CD4-positive, alpha-beta memory T cell (primary cell): ENCODE measurements at places on chromosomes 2 and 18. TPM values are rescaled to one million over a fixed set of nuclear protein-coding genes. Genes with fewer than 3 reads are reported as not detected.

GRCh38 chr2:34162231-34162630 is 563.1 kb upstream of the FAM98A start:
- no peak for DNase-seq

CPLX4 gene
- total RNA-seq, result not detected

- DNase-seq, result no peak
Measured at GRCh38 chr2:121907928-121908327, 152.5 kb downstream of the TSN start.

GRCh38 chr2:6645672-6646071 is 220.0 kb downstream of the CMPK2 start:
- no peak for DNase-seq

LYG2 gene
- total RNA-seq, result not detected

DNA sequence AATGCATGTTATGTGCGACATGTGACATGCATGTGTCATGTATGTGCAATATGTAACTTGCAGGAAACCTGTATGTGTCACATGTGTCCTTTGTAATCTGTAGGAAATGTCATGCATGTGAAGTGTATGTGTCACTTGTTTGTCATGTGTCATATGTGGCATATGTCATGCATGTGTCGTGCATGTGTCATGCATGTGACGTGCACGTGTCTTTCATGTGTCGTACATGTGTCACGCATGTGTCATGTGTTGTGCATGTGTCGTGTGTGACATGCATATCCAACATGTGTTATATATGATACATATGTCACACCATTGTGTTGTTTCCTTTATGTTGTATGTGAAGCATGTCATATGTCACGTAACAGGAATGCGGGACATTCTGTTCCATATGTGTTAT is 2153.2 kb upstream of the PIK3C3 start:
- no peak for DNase-seq

GRCh38 chr2:127153691-127154158 is 46.8 kb upstream of the BIN1 start:
- no peak for DNase-seq

EVA1A gene
- total RNA-seq, result not detected

DNA sequence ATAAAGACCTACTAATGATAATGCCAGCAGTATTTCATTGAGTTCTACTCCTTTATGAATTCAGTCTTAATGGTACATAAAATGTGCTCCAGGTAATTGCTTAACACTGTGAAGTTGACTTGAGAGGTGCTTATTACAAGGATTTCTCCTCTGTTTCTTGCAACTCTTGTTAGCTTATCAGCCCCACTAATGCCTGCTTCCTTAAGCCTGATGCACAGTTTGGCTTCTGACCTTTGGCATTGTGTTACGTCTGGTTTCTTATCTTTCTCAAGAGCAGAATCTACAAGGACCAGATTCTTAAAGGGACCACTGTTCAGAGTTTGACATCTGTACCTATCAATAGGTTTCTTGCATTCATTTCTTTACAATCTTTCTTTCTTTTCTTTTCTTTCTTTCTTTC is 223.9 kb upstream of the CWC22 start:
- no peak for DNase-seq

ABCG8 gene
- total RNA-seq, result not detected
